Naive thymus-derived CD4-positive, alpha-beta T cell (primary cell): ENCODE measurements at places on chromosomes 3 and 15. TPM values are rescaled to one million over a fixed set of nuclear protein-coding genes. Genes with fewer than 3 reads are reported as not detected.
A peak's percentile ranks its signal among the peaks of the same experiment; 100 is the strongest.

GRCh38 chr3:123076496-123077418, 9.9 kb downstream of the PDIA5 start:
- DNase-seq, result no peak

- DNase-seq, result no peak
Observed at GRCh38 chr3:177448987-177449359, 251.7 kb upstream of the TBL1XR1 start.

GRCh38 chr3:7271631-7272030, 410.7 kb downstream of the GRM7 start:
- no peak for DNase-seq

FSTL1 gene
- total RNA-seq, result 0.38 TPM

DNA sequence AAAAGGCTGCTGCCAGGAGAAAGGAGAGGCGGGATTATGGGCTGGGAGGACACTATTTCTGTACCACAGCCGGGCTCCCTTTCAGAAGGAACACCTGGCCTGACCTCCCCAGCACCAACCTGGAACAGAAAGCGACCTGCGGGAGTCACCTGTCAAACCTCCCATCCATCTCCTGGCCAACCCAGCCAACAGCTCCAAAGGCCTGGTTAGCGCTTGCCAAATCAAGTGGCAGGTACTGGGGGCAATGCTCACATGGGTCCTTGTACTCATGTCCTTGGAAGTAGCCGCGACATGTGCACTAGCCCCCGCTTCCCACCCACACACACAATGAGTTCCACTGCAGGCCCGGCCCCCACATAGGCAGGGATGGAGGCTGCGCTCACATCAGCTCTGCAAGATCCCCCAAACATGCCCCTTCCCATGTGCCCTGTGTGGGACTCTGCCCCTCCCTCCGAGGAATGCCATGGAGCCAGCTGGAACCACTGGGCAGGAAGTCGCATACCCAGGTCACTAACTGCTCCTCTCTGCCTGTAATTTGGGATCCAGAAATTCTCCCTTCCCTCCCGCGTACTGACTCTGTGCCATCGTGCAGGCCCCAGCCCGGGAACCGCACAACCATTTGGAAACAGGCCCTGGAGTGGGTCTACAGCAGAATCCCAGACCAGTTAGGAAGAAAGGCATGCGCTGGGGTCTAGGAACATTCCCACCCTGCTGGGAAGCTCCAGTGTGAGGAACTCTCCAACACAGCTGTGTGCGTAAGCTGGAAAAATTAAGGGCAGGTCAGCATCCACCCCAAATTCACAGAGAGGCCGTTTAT, 98.9 kb downstream of the LRIG1 start:
- DNase-seq, result no peak

- DNase-seq, result no peak
Observed at GRCh38 chr3:11430624-11431023, 158.4 kb downstream of the ATG7 start.

- DNase-seq, result no peak
Observed at GRCh38 chr3:20576228-20576627, 390.2 kb upstream of the SGO1 start.

CA12 gene
- not detected for total RNA-seq

GRCh38 chr3:13133471-13133981, 60.3 kb upstream of the IQSEC1 start:
- DNase-seq, result no peak

DNA sequence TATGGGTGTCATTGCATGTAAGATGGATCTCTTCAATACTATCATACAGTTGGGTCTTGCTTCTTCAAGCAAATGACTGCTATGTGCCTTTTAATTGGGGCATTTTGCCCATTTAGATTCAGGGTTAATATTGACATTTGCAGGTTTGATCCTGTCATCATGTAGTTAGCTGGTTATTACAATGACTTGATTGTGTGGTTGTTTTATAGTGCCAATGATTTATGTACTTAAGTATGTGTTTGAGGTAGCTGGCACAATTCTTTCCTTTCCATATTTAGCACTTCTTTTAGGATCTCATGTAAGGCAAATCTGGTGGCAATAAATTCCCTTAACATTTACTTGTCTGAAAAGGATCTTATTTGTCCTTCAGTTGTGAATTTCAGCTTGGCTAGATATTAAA, 267.5 kb downstream of the VGLL3 start:
- DNase-seq, result no peak

- no peak for DNase-seq
Observed at GRCh38 chr3:62070891-62071290, 302.5 kb downstream of the FEZF2 start.

DNA sequence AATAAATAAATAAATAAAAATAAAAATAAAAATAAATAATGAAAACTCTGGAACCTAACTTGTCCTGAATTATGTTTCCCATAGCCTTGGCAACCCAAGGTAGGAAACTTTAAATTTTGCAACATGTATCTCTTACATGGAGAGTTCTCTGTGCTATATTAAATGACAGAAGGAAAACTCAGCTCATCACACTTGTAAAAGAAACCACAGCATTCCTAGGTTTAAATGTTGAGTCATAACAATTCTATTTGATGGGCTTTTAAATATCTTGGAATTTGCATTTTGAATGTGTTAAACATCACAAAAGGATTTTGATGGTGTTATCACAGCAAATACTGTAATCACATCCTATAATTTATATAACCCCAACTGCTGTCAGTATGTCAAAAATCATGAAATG, 144.2 kb downstream of the LRTM1 start:
- no peak for DNase-seq

- DNase-seq, result peak; percentile 5
Observed at GRCh38 chr3:183824761-183825455, 469 bp downstream of the MAP6D1 start.

GRCh38 chr15:91302588-91303439, 202.8 kb downstream of the SV2B start:
- peak; percentile 58 for DNase-seq

- DNase-seq, result no peak
Observed at GRCh38 chr15:66747223-66747622, 45.2 kb downstream of the SMAD6 start.

- DNase-seq, result peak; percentile 88
Observed at GRCh38 chr15:75201616-75202250, at the start of gene C15orf39. C15orf39 (plus strand) TSS chr15:75201882; CDS start chr15:75206049, 4,167 bp downstream.

SEMA5B gene
- 0.24 TPM for total RNA-seq

GRCh38 chr3:94159062-94159828, 96.4 kb downstream of the NSUN3 start:
- DNase-seq, result no peak

GRCh38 chr3:40192628-40193027, 116.9 kb upstream of the EIF1B start:
- no peak for DNase-seq

DNA sequence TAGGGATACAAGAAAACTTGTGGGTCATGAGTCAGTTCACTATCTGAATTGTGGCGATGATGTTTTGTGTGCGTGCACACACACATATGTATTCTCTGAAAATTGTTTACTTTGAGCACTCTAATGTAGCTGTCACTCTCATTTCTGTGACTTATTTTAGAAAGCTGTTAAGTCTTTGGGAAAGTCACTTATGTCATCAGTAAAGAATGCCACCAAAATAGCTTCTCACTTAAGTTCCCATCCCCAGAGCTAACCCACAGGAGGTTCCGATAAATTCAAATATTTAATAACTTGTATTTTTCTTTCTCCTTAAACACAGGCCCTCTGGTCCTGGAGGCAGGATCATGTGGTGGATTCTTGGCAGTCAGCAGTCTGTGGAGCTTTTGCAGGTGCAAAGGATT, 138.3 kb downstream of the LRIG1 start:
- DNase-seq, result no peak

COL8A1 gene
- 0.10 and 0.15 TPM in 2 replicates for total RNA-seq

ITGA11 gene
- total RNA-seq, result not detected

PLS1 gene
- total RNA-seq, result 2.8 TPM

- peak; percentile 14 for DNase-seq
Observed at GRCh38 chr3:32175607-32176197, 62.8 kb upstream of the CMTM8 start.

NR2E3 gene
- total RNA-seq, result not detected

MRPS22 gene
- 35.5 TPM for total RNA-seq

- no peak for DNase-seq
Observed at GRCh38 chr3:40588406-40588805, 63.6 kb downstream of the ZNF621 start.

LMAN1L gene
- 1.3 and 2.5 TPM in 2 replicates for total RNA-seq

PLXNB1 gene
- 2.1 TPM for total RNA-seq

DNA sequence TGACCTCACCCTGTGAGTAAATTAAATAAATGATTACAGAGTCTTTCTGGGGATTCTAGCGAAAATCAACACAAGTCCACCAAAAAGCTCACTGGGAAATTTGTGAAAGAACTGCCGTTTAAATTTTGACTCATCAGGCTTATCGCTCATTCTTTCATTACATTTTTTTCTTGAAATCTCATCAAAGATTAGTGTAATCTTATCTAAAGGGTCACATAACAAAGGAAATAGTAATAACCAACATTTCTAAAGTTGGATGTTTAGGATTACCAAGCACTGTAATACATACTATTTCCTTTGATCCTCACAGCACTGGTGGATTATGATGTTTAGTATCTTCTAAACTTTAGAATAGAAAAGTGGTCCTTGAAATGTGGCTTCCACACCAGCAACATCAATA, 111.1 kb upstream of the CBLB start:
- no peak for DNase-seq

GTPBP8 gene
- total RNA-seq, result 12.6 TPM

LRTM1 gene
- not detected in 2 replicates for total RNA-seq

GRCh38 chr3:132231633-132232032, 85.6 kb upstream of the ACP3 start:
- DNase-seq, result no peak

DNA sequence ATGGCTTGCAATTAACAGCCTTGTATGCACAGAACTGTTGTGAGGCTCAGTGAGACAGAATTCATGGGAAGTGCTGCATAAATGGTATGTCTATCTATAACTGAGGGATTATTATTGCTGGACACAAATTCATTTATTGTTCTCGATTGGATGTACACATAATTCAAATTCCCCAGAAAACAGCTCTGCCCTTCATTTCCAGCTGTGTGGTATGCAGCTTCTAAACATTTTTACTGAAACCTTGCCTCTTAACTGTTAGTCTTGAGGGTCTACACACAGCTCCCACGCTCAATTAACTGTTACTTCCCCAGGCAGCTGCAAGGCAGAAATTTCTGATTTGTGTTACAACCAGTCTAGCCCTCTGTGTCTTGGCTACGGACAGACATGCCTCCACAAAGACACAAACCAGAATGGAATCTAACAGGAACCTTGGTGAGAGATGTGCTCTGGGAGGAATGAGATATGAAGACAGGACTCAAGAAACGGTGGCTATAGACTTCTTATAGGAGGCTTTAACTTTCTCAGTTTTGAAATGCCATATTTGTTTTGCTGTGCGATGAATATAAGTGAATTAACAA, 139.7 kb upstream of the TBL1XR1 start:
- no peak for DNase-seq

DNA sequence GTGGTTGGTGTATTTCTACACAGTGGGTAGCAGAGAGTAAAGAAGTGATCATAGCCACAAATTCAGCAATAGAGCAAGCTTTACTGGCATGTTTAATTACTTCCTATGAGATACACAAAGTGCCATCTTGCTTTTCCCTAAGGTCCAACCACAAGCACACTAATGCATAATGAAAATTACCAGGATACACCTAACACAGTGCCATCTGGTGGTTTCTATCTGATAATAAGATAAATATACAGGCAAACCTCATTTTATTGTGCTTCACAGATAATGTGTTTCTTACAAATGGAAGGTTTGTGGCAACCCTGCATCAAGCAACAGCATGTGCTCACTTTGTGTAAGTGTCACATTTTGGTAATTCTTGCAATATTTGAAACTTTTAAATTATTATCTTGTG, 223.0 kb downstream of the NSUN3 start:
- DNase-seq, result no peak

NUP210 gene
- 150 TPM for total RNA-seq

DNA sequence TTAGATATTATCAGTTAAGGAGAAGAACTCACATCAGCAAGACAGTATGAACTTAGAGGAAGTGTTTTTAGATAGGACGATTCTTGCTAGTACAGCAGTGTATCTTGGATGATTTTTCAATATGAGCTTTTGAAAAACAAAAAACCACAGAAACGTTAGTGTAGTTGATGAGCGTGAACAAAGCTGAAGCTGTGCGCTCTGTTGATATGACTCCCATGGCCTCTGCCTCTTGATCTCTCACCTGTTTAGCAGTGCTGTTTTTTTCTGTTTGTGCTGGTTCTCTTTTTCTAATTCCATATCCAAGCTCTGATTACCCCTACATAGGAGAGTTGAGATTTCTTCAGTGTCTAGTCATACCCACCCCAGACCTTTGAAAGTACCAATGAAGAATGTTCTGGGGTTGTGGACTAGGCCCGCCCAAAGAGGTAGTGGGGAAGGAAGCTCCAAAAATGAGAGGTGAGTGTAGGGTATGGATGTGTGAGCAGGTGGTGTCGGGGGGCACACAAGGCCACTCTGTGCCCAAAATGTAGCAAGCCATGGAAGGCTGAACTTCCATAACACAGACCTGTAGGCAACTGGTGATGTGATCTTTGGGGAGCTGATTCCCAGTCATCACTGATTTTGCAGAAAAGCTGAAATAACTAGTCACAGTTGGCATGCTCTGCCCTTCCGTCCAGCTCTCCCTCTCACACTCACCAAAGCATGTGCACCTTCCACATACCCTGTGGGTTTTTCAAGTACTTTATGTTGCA, 20.0 kb upstream of the CMTM7 start:
- DNase-seq, result peak; percentile 86

- DNase-seq, result no peak
Observed at GRCh38 chr3:10337323-10338163, 16.6 kb upstream of the SEC13 start.

CXCR6 gene
- 0.19 TPM for total RNA-seq

- DNase-seq, result no peak
Observed at GRCh38 chr3:126657901-126658300, 3.0 kb upstream of the TXNRD3 start.

PLCB2 gene
- total RNA-seq, result 181 TPM

DNAJC13 gene
- total RNA-seq, result 41.5 TPM

- no peak for DNase-seq
Observed at GRCh38 chr3:151067158-151067557, 18.3 kb upstream of the MED12L start.

- no peak for DNase-seq
Observed at GRCh38 chr3:148073721-148074456, 623.8 kb upstream of the AGTR1 start.

DNA sequence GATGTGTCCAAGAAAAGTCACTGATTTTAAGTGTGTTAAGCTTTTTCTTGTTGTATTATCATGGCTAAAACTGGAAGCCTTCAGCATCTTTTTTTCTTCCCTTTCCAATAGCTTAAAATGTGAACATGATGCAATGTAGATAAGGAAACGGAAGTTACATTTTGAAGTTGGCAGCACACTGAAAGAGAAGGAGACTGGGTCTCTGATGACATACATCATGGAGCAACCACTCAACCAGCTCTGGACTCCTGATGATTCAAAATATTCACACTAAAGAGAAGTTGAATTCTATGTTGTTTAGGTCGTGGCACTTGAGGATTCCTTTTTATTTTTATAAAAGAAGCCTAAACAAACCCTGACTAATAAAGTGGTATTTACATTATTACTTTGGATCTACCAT, 488.3 kb upstream of the ALCAM start:
- no peak for DNase-seq

SV2B gene
- 0.08 TPM for total RNA-seq

PRKCD gene
- 10.2 TPM for total RNA-seq

GRCh38 chr15:96326328-96327154, 4.0 kb upstream of the NR2F2 start:
- no peak for DNase-seq
